ENCODE measurements at places on chromosomes 7 and 10. TPM values are rescaled to one million over a fixed set of nuclear protein-coding genes. Genes with fewer than 3 reads are reported as not detected.

The GJD4 gene
- total RNA-seq, result not detected

The ELN gene
- not detected for total RNA-seq

The SPDYE8 gene
- not detected for total RNA-seq

The CHN2 gene
- 0.80 TPM for total RNA-seq

The LDB1 gene
- total RNA-seq, result 68.0 TPM

The LRRTM3 gene
- total RNA-seq, result not detected

The CH25H gene
- total RNA-seq, result 0.21 TPM

The SUGCT gene
- 2.9 TPM for total RNA-seq

DNA sequence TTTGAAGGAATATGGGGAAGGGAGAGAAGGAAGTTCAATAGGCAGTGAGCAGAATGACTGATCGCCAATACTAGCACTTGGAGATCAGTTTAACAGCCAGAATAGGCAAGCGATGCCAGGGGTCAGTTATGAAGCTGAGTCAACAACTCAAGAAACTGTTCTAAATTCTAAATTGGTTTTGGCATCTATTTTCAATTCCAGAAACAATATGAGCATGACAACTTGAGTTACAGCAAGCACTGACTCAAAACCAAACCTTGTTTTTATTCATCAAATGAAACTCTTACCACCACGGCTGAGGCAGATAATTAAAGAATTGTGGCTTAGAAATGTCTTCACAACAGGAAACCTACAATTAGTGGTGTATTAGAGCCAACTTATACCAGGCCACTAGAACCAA, 180.5 kb upstream of the ASAH2 start:
- peak; percentile 14 for DNase-seq
- peak overlapping the region; percentile 25 for H3K4me3 ChIP-seq
- peak overlapping the region; percentile 67 for H3K27ac ChIP-seq
- peaks cover 39% of the 10 kb centered on the region for H3K36me3 ChIP-seq
- H3K4me1 ChIP-seq, result peaks cover 29% of the 10 kb centered on the region

DNA sequence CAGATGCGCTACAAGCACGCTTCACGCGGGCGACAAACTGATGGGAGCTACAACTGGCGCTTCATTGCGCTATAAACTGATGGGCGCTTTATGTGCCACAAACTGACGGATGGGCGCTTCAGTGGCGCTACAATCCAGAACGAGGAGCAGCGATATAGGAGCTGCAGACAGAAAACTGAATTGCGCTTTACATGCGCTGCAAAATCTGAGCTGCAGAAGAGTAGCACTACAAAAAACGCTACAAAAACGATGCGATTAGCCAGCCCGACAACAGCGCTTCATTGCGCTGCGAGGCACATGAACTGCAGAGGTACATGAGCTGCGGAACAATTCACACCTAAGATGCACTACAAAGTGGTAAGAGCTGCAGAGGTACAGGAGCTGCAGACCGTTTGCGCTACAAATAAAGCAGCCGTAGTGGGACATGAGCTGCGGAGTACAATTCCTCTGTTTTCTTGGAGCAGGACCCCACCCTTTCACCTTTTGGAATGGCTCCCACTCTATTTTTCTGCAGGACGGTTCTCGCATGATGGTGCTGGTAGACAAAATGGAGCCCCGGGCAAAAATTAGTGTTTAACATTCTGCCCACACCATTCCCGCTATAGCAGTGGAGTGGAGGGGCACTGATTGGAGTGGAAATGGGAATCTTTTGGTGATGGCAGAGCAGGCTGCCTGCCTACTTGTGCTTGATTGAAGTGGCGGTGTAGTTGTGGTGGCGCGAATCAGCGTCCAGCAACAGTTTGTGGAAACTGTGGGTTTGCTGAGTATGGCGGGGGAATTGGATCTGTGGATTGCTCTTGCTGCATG, 1.2 kb upstream of the SGCE start:
- peaks cover 45% of the 10 kb centered on the region for H3K27me3 ChIP-seq
- H3K36me3 ChIP-seq, result no peaks in the 10 kb centered on the region
- DNase-seq, result peak; percentile 8
- H3K27ac ChIP-seq, result no peak overlapping the region
- peak overlapping the region; percentile 81 for H3K4me3 ChIP-seq
- peaks cover 9% of the 10 kb centered on the region for H3K4me1 ChIP-seq

- no peak overlapping the region for H3K4me3 ChIP-seq
- H3K27ac ChIP-seq, result no peak overlapping the region
- H3K27me3 ChIP-seq, result no peaks in the 10 kb centered on the region
- peaks cover 6% of the 10 kb centered on the region for H3K4me1 ChIP-seq
Measured at GRCh38 chr10:73586583-73586984, 4.6 kb downstream of the USP54 start.

- H3K27ac ChIP-seq, result no peak within 1 kb of the TSS
- H3K4me1 ChIP-seq, result peaks cover 22% of the 10 kb centered on the region
- no peak within 1 kb of the TSS for H3K4me3 ChIP-seq
- H3K36me3 ChIP-seq, result no peaks in the 10 kb centered on the region
- peaks cover 20% of the 10 kb centered on the region for H3K27me3 ChIP-seq
- no peak for DNase-seq
Measured at GRCh38 chr7:73830681-73831583, at the start of gene CLDN4. TSS of gene CLDN4 (plus strand) at chr7:73830996. CDS start at chr7:73831202, 206 bp downstream.

- no peak overlapping the region for H3K27ac ChIP-seq
- no peak overlapping the region for H3K4me3 ChIP-seq
- H3K4me1 ChIP-seq, result no peaks in the 10 kb centered on the region
- no peaks in the 10 kb centered on the region for H3K36me3 ChIP-seq
- DNase-seq, result no peak
- H3K27me3 ChIP-seq, result no peaks in the 10 kb centered on the region
Measured at GRCh38 chr7:36272567-36273269, 116.9 kb upstream of the ANLN start.

DNA sequence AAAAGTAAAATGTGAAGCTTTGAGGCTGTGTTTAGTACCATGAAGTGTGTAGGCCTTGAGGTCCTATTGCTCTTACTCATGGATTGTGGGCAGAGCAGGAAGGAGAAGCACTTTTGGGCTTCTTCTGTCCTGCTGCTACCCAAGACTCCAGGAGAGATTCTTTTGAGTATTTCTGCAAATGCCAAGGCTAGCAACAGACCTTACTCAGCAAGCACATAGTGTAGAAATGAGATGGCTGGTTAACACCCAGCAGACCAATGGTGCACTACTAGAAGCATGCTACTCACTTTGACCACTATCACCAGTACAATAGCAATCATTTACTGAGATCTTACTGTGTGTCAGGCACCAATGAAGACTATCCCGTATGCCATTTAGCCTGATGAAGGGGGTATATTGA, 3.2 kb downstream of the PLPP4 start:
- H3K27me3 ChIP-seq, result peaks cover 40% of the 10 kb centered on the region
- no peaks in the 10 kb centered on the region for H3K4me1 ChIP-seq
- H3K4me3 ChIP-seq, result no peak overlapping the region
- DNase-seq, result no peak
- H3K27ac ChIP-seq, result no peak overlapping the region

DNA sequence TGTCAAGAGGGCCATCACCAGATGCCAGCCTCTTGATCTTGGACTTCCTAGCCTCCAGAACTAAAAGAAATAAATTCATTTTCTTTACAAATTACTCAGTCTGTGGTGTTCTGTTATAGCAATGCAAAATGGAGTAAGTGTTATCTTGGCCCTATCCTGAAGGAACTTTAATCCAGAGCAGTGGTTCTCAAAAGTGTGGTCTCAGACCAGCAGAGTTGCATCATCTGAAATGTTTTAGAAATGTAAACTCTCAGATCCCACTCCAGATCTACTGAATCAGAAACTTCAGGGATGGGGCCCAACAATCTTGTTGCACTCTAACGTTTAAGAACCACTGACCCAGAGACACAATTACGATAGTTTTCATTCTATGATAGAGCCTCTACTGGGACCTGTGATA, 3.2 kb upstream of the SUPV3L1 start:
- peaks cover 2% of the 10 kb centered on the region for H3K36me3 ChIP-seq
- peaks cover 24% of the 10 kb centered on the region for H3K4me1 ChIP-seq
- H3K4me3 ChIP-seq, result no peak overlapping the region
- no peak overlapping the region for H3K27ac ChIP-seq
- no peak for DNase-seq

- H3K27ac ChIP-seq, result no peak overlapping the region
- H3K27me3 ChIP-seq, result peaks cover 4% of the 10 kb centered on the region
- no peaks in the 10 kb centered on the region for H3K36me3 ChIP-seq
- no peaks in the 10 kb centered on the region for H3K4me1 ChIP-seq
- no peak overlapping the region for H3K4me3 ChIP-seq
Measured at GRCh38 chr7:20577441-20578071, 37.9 kb upstream of the ABCB5 start.

DNA sequence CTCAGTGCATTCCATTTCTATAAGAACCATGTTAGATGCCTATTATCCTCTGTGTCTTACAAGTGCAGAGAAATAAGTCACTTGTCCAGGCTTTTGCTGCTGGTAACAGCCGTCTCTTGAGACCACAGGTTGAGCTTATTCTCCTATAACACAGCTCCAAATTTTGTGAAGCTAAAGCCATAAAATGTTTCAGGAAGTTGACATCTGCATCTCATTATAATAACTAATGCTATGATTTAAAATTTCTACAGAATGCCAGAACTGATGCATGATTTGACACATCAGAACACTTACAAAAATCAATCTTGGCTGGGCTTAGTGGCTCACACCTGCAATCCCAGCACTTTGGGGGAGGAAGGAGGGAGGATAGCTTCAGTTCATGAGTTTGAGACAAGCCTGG, 986.9 kb downstream of the TYW1 start:
- no peaks in the 10 kb centered on the region for H3K27me3 ChIP-seq
- no peak for DNase-seq
- H3K4me3 ChIP-seq, result no peak overlapping the region
- H3K4me1 ChIP-seq, result no peaks in the 10 kb centered on the region
- no peak overlapping the region for H3K27ac ChIP-seq

DNA sequence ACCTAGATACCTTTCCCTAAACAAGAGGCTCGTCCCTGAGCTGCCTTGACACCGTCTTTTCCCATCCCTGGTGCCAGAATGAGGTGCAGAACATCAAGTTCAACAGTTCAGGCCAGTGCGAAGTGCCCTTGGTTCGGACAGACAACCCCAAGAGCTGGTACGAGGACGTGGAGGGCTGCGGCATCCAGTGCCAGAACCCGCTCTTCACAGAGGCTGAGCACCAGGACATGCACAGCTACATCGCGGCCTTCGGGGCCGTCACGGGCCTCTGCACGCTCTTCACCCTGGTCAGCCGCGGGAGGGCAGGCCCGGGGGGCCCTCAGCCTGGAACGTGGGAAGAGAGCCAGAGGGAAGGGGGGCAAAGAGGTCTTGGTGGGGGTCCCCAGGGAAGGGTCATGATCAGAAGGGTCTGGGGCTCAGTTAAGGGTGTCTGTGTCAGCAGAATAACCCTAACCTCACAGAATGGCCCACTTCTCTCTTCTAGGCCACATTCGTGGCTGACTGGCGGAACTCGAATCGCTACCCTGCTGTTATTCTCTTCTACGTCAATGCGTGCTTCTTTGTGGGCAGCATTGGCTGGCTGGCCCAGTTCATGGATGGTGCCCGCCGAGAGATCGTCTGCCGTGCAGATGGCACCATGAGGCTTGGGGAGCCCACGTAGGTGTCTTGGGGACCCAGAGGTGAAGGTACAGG, 16.8 kb downstream of the SMO start:
- no peaks in the 10 kb centered on the region for H3K36me3 ChIP-seq
- no peaks in the 10 kb centered on the region for H3K4me1 ChIP-seq
- peaks cover 2% of the 10 kb centered on the region for H3K27me3 ChIP-seq
- H3K27ac ChIP-seq, result no peak overlapping the region
- no peak for DNase-seq
- H3K4me3 ChIP-seq, result no peak overlapping the region

DNA sequence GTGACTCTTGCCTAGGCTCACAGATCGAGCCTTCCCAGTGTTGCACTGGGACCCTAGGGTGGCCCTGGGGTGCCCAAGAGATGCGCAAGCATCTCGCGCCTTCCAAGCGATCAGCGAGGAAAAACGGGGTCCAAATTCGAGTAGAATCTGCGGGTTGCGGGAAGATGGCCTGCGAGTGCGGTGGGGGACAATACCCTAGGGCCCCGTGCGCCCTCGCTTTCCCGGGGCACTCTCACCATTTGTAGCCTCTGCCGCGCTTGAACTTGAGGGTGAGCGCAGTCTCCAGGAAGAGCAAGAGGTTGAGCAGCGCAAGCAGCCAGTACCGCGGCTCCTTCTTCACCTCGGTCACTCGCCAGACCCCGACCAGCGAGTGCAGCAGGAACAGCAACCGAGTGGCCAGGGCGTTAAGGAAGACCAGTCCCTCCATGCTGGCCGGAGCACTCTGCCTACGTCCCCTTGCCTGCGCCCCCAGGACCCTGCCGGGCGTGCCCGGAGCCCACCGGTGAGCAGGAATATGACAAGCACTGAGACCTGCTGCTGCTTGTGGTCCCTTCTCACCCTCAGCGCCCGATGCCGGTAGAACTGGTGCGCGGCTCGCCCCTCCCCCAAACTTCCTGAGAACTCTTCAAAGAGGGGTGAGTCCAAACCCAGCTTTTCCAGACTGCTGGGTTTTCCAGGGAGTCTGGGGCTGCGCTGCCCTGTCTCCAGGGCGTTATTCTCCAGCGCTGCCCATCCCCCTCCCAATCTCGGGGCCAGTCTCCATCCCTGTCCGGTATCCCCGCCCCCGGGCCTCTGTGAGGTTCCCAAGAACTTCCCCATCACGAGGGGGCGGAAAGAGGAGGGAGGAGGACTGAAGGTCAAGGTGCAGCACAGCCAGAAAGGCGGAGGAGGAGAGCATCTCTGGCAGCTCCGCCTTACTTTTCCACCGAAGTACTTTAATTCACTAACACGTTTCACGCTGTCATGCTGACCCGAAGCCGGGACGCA, at the start of gene TMEM26:
Gene TMEM26 (minus strand): TSS at position 727 of the 987 bp plus-strand sequence. CDS start 300 bp downstream, at position 427.
- peak within 1 kb of the TSS; percentile 8 for H3K4me3 ChIP-seq
- H3K4me1 ChIP-seq, result peaks cover 6% of the 10 kb centered on the region
- no peaks in the 10 kb centered on the region for H3K36me3 ChIP-seq
- peak; percentile 1 for DNase-seq

- no peak for DNase-seq
- peak overlapping the region; percentile 0 for H3K4me3 ChIP-seq
- no peaks in the 10 kb centered on the region for H3K27me3 ChIP-seq
- peak overlapping the region; percentile 96 for H3K27ac ChIP-seq
Measured at GRCh38 chr7:37364856-37365255, 83.8 kb downstream of the ELMO1 start.

DNA sequence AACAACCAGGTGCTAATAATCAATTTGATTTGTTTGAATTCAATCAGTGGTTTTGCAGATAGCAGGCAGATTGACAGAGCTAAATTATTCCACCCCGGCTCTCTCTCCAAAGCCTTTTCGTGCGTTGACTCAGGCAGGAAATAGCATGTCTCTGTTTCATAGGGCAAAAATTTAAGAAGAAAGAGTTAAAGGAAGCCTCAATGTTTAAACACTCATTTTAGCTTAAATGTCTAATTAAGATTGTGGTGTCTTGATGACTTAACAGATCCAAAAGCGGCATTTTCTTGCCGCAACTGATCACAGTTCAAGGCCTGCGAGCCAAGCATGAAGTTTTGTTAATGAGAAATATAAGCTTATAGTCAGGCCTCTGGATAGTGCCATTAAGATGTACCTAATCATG, 1051.1 kb upstream of the AUTS2 start:
- H3K4me1 ChIP-seq, result no peaks in the 10 kb centered on the region
- H3K27ac ChIP-seq, result no peak overlapping the region
- H3K4me3 ChIP-seq, result no peak overlapping the region
